ELF-1 (cell line): ENCODE measurements at places on chromosomes 11 and 22.

DNA sequence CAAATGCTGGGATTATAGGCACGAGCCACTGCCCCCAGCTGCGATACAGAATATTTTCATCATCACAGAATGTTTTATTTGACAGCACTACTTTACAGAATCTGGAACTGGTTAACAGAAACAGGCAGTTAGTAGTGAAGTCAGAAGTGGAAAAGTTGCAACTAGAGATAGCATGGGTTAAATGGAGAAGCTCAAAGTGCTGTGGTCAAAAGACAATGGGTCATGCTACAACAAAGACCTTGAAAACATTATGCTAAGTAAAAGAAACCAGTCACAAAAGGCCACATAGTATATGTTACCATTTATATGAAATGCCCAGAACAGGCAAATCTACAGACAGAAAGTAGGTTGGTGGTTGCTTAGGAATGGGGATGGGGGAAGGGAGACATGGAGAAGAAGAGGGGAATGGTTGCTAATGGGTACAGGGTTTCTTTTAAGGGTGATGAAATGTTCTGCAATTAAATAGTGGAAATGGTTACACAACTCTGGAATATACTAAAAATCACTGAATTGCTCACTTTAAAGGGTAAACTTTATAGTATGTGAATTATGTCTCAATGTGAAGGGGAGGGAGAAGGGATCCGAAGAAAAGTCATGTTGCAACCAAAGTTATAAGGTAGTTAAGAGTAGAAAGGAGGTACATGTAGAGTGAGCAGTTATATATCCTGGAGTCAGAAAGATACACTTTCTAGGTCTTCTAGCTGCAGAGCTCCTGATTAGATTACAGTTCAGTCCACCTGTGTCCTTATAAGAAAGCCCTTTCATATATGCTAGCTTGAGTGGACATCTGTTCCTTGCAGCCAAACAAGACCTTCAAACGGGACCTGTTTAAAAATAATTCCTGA is 46.3 kb upstream of the RAPSN start:
- no peak for DNase-seq

GRCh38 chr11:116636341-116636929 is 136.4 kb downstream of the BUD13 start:
- no peak for DNase-seq

- DNase-seq: peak; percentile 48
Observed at GRCh38 chr11:94740083-94741021, 27.8 kb upstream of the AMOTL1 start.

- no peak for DNase-seq
Observed at GRCh38 chr11:100777736-100778135, 90.6 kb downstream of the ARHGAP42 start.

DNA sequence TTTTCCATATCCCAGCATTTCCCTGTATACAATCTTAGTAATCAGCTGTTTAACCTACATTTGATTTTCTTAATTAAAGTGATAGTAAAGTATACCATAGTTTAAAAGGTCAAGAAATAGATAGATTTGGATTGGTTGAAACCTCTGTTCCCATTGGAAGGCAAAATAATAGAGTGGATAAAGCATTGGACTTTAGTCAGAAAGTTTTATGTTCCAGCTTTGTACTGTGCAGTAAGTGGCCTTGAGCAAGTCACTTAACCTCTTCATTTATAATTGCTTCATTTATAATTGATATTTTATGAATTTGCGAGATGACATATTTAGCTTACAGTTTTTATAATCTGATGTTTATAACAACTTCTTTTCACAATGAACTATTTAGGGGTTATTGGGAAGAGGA is 3.6 kb downstream of the ZFP91 start:
- no peak for DNase-seq

GRCh38 chr22:24390576-24390975 is 36.8 kb upstream of the ADORA2A start:
- DNase-seq: no peak

DNA sequence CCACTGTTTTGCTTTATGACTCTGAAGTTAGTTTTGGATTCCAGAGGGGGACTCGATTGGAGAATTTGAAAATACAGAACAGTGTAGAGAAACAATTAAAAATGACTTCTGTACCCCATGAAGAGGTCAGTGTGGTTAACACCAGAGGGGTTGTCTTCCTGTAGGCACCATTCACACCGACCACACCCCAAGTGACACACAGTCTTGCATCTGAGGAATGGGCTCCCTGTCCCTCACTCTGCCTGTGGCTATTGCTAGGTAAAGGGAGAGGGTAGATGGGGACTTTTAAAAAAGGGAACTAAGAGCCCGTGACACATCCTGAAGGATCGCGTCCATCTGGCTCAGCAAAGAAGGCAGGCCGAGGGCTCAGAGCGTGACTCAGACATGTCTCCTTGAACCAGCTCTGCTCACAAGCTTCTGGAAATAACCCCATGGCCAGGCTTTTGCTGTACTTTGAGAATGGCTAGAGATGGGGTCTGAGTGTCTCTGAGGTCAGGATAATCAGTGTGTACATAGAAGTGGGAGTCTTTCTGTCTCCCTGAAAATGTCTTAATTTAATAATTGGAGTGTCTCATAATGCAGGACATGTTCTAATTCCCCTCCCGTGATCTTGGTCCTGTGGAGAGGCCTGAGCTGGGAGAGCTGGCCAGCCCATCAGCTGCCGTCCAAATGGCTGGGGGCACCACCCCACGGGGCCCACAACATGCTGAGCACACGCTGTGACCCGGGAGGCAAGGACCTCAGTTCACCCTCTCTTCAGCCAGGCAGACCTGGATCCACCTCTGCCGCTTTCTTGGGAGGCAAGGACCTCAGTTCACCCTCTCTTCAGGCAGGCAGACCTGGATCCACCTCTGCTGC is 39.3 kb downstream of the SGSM1 start:
- no peak for DNase-seq

- no peak for DNase-seq
Observed at GRCh38 chr11:115926601-115927000, 422.4 kb upstream of the CADM1 start.

DNA sequence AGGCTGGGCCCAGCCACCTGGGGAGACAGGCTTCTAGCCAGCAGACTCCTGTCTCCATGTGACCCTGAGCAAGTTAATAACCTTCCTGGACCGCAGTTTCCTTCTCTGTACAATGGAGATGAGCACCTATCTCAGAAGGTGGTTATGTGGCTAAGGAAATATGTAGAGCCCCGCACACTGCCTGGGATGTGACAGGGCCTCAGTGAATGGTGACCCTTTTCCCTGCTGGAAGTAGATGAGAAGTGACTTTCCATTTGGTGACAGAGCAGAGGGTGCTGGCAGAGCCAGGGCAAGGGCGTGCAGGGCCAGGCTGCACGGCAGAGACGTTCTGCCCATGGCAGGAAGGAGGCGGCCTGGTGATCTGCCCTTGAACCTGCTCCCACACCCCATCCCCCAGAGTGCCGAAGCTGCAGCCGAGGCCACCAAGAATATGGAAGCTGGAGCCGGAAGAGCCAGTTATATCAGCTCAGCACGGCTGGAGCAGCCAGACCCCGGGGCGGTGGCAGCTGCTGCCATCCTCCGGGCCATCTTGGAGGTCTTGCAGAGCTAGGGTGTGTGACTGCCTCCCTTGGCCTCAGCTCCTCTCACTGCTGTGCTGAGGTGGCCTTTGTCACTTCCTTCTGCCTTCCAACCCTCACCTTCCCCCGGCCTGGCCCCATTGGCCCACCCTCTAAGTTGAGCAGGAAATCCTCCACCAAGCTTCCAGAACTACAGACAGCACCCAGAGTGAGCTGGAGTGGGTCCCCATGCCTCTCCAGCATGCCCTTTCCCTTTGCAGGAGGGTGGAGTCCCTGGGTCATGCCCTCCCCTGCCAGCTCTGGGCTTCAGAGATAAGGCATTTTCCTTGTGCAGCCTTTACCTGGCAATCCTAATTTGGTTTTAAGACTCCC is 13.2 kb downstream of the TKFC start:
- no peak for DNase-seq

DNA sequence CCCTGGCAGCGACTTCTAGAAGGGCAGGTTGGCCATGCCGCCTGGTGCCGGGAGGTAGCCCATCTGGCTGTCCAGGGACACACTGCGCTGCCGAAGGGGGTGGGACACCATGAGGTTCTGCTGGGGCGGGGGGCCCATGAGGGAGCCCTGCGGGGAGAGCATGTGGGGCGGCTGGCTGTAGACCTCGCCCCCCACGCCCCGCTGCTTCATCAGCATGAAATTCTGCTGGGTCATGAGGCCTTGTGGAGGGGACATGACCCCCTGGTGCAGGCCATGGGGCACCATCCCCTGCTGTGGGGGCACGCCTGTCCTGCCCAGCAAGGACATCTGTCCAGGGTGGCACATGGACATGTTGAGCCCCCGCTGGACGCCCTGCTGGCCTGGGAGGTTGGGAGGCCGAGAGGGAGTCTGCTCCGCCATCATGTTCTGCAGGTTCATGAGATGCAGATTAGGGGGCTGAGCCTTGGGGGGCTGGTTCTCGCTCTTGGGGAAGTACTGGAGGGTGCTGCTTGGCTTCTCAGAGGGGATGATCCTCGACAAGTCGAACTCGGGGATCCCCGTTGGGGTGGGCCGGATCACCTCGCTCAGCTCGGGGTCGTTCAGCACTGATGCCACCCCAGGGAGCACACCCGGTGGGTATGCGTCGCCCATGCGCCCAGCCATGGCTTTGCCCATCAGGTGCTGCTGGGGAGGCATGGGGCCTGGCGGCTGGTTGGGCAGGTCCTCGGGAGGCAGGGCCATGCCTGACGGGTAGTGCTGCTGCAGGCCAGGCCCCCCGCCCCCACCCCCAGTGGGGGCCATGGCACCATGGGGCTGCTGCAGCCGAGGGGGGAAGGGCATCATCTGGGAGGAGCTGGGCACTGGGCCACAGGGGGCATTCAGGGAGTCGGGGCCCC is 15.0 kb downstream of the CXCR5 start:
- DNase-seq: no peak

DNA sequence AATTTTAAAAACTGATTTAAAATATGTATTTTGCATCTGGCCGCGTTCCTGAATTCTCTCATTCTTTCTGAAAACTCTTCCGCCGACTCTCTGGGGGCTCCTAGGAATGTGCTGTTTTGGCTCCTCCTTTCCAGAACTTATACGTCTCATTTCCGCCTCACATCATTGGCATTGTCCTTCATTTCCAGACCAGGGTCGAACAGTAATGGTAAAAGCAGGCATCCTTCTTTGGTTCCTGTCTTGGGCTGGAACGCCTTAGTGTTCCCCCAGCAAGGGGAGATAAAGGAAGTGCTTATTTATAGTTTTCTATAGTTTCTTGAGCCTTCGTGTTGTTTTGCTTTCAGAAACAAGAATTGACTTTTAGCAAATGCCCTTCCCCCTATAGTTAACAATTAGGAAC is 10.9 kb upstream of the TNNT3 start:
- DNase-seq: no peak

GRCh38 chr11:33723238-33723881 is 12.9 kb downstream of the CD59 start:
- peak; percentile 67 for DNase-seq

DNA sequence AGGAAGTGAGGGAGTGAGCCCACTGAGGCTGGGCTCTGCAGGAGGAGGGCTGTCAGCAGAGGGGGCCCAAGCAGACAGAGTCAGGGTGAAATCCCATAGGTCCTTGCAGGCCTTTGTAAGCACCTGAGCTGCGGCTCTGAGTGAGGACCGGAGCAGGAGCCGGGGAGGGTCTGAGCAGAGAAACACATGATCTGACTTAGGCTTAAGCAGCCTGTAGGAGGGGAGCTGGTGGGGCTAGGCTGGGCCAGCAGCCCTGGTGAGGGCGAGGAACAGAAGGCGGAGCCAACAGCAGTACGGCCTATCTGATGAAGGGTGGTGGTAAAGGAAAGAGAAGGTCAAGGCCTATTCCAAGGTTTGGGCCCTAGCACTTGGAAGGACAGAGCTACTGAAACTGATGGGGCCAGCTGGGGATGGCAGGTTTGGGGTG is 26.9 kb upstream of the CBX7 start:
- DNase-seq: peak; percentile 81

DNA sequence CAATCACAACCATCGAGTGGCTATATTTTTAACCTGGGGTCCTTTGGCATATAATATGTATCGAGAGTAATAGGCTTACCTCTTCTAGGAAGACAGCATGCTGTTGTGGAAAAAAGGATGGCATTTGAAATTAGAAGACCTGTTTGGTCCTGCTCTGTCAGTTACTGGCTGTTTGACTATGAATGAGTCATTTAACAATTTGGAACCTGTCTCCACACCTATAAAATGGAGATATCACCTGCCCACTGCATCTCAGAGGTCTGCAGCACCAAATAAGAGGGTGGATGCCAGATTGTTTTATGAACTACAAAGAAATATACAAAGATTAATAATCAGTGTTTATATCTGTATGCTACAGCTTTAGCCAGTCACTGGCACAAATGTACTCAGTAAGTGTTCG is 60.8 kb downstream of the SLC25A17 start:
- DNase-seq: no peak

- DNase-seq: peak; percentile 73
Observed at GRCh38 chr11:43922295-43922648, 20.2 kb upstream of the C11orf96 start.

DNA sequence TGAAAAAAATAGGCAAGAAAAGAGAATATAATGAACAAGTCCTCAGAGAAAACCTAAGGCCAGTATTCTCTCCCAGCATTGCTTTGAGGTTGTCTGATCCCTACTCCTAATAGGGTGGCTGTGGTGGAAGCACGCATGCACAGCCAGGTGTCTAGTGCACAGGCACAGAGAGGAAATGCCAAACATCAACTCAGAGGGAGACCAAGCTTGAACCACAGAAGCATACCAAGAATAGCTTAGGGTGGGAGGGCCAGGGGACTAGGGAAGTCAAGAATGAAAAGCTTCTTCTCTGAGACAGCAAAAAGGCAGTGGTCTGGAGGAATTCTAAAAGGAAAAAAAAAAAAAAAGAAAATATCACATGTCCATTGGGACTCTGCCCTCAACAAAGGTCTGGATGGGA is 244.1 kb upstream of the API5 start:
- DNase-seq: no peak

GRCh38 chr11:1830004-1830321 is 4.8 kb upstream of the SYT8 start:
- DNase-seq: no peak

- no peak for DNase-seq
Observed at GRCh38 chr11:16912692-16913111, 101.5 kb downstream of the PLEKHA7 start.

GRCh38 chr22:24768537-24769374 is 5.8 kb downstream of the PIWIL3 start:
- DNase-seq: peak; percentile 72

GRCh38 chr11:64400102-64400501 is 41.1 kb downstream of the RPS6KA4 start:
- no peak for DNase-seq
